ENCODE measurements at places on chromosomes 13 and 19. TPM values are rescaled to one million over a fixed set of nuclear protein-coding genes. Genes with fewer than 3 reads are reported as not detected.

DNA sequence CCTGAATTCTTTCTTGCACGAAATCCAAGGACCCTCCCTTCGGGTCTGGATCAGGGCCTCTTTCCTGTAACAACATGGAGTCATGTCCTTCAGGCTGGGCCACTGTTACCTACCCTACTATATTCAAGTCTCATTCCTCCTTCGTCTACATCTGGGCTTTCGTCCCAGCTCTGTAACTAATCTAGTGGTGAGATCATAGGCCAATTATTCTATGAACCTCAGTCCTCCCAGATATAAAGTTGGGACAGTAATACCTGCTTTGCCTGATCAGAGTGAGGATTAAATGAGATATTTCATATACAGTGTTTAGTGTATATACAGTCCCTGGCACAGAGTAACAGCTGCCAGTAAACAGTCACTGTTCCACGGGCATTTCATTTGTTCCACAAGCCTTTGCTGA is 48.3 kb upstream of the ATP12A start:
- no peak overlapping the region for H3K4me3 ChIP-seq
- no peak for DNase-seq
- H3K27ac ChIP-seq, result no peak overlapping the region
- peaks cover 17% of the 10 kb centered on the region for H3K4me1 ChIP-seq
- no peaks in the 10 kb centered on the region for H3K36me3 ChIP-seq

The CYP4F3 gene
- total RNA-seq, result not detected

DNA sequence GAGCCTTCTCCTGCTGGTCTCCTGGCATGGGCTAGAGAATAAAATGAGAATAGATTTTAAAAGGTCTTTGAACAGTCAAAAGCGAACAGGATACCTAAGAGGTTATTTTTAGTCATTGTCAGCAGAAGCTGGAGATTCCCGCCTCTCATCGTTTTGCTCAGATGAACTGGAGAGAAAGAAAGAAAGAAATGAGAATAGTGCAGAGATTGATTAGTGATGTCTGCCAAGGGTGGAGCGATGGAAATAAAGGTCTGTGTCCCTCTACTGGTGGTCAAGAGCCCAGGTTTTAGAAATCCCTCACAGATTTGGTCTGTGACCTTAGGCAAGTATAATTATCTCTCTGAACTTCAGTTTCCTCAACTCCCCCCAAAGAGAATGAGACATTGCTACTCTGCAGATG is 5.3 kb downstream of the NCAN start:
- no peak for DNase-seq
- H3K27ac ChIP-seq, result no peak overlapping the region
- no peaks in the 10 kb centered on the region for H3K4me1 ChIP-seq
- H3K4me3 ChIP-seq, result no peak overlapping the region
- H3K27me3 ChIP-seq, result peaks cover 54% of the 10 kb centered on the region

GRCh38 chr19:4267101-4267900 is 11.8 kb upstream of the SHD start:
- no peak overlapping the region for H3K4me3 ChIP-seq
- peak; percentile 43 for DNase-seq
- no peaks in the 10 kb centered on the region for H3K27me3 ChIP-seq
- H3K4me1 ChIP-seq, result peaks cover 34% of the 10 kb centered on the region
- H3K27ac ChIP-seq, result no peak overlapping the region

- peak overlapping the region; percentile 30 for H3K27ac ChIP-seq
- no peak for DNase-seq
- H3K4me3 ChIP-seq, result no peak overlapping the region
- H3K36me3 ChIP-seq, result peaks cover 12% of the 10 kb centered on the region
- peaks cover 10% of the 10 kb centered on the region for H3K4me1 ChIP-seq
- peaks cover 31% of the 10 kb centered on the region for H3K27me3 ChIP-seq
Measured at GRCh38 chr13:49213997-49214916, 5.9 kb upstream of the MLNR start.

- H3K27me3 ChIP-seq, result no peaks in the 10 kb centered on the region
- peaks cover 30% of the 10 kb centered on the region for H3K4me1 ChIP-seq
- H3K36me3 ChIP-seq, result peaks cover 9% of the 10 kb centered on the region
- peak overlapping the region; percentile 71 for H3K4me3 ChIP-seq
Measured at GRCh38 chr19:18594096-18594823, 5.7 kb downstream of the REX1BD start.

The ZNF471 gene
- total RNA-seq, result 10.8 TPM

- H3K36me3 ChIP-seq, result no peaks in the 10 kb centered on the region
- H3K27me3 ChIP-seq, result no peaks in the 10 kb centered on the region
- peak overlapping the region; percentile 97 for H3K27ac ChIP-seq
- peak overlapping the region; percentile 77 for H3K4me3 ChIP-seq
- H3K4me1 ChIP-seq, result peaks cover 84% of the 10 kb centered on the region
- DNase-seq, result peak; percentile 77
Measured at GRCh38 chr13:48156466-48156865, 61.6 kb upstream of the MED4 start.

The ZNF260 gene
- 19.1 TPM for total RNA-seq

DNA sequence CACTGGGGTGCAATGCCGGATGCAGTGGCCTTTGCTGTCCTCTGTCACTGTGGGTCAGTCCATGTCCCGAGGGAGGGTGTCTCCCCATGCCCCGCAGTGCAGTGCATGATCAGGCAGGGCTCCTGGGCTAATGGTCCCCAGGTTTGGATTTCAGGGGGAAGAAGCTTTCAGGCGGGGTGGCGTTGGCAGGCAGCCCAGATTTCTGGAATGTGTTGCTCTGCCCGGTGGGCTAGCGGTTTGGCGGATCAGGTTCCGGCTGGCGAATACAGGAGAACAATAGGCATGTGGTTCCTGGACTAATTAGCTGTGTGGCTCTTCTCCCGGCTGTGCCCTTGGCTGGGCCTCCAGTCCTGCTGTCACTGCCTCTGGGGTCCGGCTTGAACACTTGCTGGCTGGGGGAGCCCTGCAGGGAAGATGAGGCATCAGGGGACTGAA is 141.3 kb downstream of the FGF9 start:
- no peak overlapping the region for H3K4me3 ChIP-seq
- H3K36me3 ChIP-seq, result peaks cover 2% of the 10 kb centered on the region
- no peak overlapping the region for H3K27ac ChIP-seq
- H3K27me3 ChIP-seq, result peaks cover 8% of the 10 kb centered on the region
- no peak for DNase-seq

The STAP2 gene
- 2.3 TPM for total RNA-seq

GRCh38 chr19:49852631-49853126 is 1.7 kb downstream of the PTOV1 start:
- H3K27ac ChIP-seq, result peak overlapping the region; percentile 90
- peak overlapping the region; percentile 78 for H3K4me3 ChIP-seq
- H3K4me1 ChIP-seq, result peaks cover 20% of the 10 kb centered on the region
- no peaks in the 10 kb centered on the region for H3K27me3 ChIP-seq
- no peaks in the 10 kb centered on the region for H3K36me3 ChIP-seq
- no peak for DNase-seq

The OR7D2 gene
- total RNA-seq, result not detected

GRCh38 chr13:30158774-30159445 is 148.4 kb downstream of the KATNAL1 start:
- no peaks in the 10 kb centered on the region for H3K27me3 ChIP-seq
- H3K27ac ChIP-seq, result no peak overlapping the region
- DNase-seq, result no peak
- H3K4me3 ChIP-seq, result no peak overlapping the region

- DNase-seq, result no peak
- no peaks in the 10 kb centered on the region for H3K36me3 ChIP-seq
- no peaks in the 10 kb centered on the region for H3K27me3 ChIP-seq
Measured at GRCh38 chr19:12786952-12787351, 4.3 kb upstream of the JUNB start.

DNA sequence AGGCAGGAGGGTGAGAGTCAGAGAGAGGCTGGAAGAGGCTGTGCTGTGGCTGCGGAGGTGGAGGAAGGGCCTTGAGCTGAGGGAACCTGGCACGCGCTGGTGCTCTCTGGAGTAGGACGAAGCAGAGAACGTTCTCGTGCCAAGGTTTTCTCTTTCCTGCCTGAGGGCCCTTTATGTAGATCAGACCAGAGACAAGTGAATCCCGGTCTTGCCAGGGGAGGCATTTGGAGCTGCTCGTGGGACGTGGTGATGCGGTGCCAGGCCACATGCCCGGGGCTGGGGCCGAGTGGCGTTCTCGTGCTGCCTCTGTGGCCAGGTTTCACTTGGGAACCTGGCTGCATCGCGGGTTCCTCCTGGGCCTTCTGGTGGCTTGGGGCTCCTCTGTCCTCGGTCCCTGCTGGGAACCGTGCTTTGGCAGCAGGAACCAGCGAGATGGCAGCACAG is 54.2 kb downstream of the KDM4B start:
- H3K27ac ChIP-seq, result no peak overlapping the region
- no peak overlapping the region for H3K4me3 ChIP-seq
- H3K4me1 ChIP-seq, result peaks cover 12% of the 10 kb centered on the region
- DNase-seq, result no peak

- no peak overlapping the region for H3K27ac ChIP-seq
- H3K4me1 ChIP-seq, result no peaks in the 10 kb centered on the region
- no peaks in the 10 kb centered on the region for H3K36me3 ChIP-seq
- peaks cover 7% of the 10 kb centered on the region for H3K27me3 ChIP-seq
- H3K4me3 ChIP-seq, result no peak overlapping the region
Measured at GRCh38 chr13:58855283-58855682, 1223.7 kb downstream of the PCDH17 start.

GRCh38 chr13:43387880-43388279 is 364.5 kb downstream of the DNAJC15 start:
- no peaks in the 10 kb centered on the region for H3K27me3 ChIP-seq
- no peak overlapping the region for H3K4me3 ChIP-seq
- DNase-seq, result no peak
- H3K36me3 ChIP-seq, result no peaks in the 10 kb centered on the region

The SKA3 gene
- 0.26 TPM for total RNA-seq

- no peak for DNase-seq
- H3K4me1 ChIP-seq, result peaks cover 12% of the 10 kb centered on the region
- no peaks in the 10 kb centered on the region for H3K36me3 ChIP-seq
Measured at GRCh38 chr13:43363156-43363953, 340.0 kb downstream of the DNAJC15 start.

The ACP7 gene
- not detected for total RNA-seq

The BRSK1 gene
- 1.9 TPM for total RNA-seq

The MISP3 gene
- 0.44 TPM for total RNA-seq

The SACS gene
- total RNA-seq, result 31.0 TPM

GRCh38 chr13:97384371-97384770 is 49.6 kb upstream of the RAP2A start:
- H3K4me3 ChIP-seq, result no peak overlapping the region
- peaks cover 28% of the 10 kb centered on the region for H3K36me3 ChIP-seq
- H3K4me1 ChIP-seq, result peaks cover 34% of the 10 kb centered on the region
- H3K27ac ChIP-seq, result no peak overlapping the region

DNA sequence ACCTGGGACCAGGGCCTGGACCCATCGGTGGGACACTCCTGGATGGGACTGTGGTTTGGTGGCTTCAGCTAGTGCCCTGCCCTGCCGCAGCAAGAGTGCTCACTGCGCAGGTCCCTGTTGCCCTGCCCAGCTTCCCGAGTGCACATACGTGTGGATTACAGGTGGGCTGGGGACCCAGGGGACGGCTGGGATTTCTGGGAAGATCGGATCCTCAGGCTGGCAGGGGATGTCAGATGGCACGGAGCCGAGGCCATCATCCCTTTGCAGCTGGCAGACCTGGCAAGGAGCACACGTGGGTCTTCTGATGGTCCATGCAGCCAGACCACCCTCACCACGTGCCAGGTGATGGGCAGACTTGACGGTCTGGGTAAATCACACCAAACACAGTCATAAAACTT is 69.3 kb downstream of the CHST8 start:
- no peak for DNase-seq
- no peak overlapping the region for H3K4me3 ChIP-seq
- H3K27me3 ChIP-seq, result peaks cover 15% of the 10 kb centered on the region

The DACT3 gene
- total RNA-seq, result 0.13 TPM

DNA sequence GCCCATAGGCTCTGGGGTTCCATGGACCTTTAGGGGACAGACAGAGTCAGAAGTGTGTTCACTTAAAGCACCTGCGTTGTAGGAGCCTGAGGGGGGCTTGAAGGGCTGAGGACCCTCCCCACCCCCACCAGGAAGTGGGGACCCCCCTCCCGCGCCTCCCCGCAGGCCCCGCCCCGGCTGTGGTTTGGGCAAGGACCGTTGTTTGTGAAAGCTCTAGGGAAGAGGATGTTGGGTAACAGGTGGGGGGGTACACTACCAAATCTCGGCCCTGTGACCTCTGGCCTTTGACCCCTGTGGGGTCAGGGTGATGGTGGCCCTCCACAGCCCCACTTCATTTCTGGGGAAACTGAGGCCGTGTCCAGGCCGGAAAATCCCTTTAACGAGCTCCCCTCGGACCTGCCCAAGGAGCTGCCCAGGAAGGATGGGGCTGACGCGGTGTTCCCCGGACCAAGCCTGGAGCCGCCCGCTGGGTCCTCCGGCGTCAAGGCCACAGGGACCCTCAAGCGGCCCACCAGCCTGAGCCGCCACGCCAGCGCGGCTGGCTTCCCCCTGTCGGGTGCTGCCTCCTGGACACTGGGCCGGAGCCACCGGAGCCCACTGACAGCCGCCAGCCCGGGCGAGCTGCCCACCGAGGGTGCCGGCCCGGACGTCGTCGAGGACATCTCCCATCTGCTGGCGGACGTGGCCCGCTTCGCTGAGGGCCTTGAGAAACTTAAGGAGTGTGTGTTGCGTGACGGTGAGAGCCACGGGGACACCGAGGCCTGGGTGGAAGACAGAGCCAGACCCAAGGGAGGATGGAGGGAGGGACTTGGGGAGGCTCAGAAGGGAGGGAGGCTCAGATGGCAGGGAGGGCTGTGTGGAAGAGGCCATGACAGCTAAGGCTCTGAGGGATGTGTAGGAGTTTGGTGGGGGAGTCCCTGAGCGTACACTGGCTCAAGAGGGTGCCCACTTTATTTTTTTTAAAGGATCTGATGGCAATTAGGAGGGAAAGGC is 1.3 kb downstream of the ARHGAP45 start:
- no peaks in the 10 kb centered on the region for H3K27me3 ChIP-seq
- H3K4me1 ChIP-seq, result peaks cover 26% of the 10 kb centered on the region
- peak overlapping the region; percentile 90 for H3K27ac ChIP-seq
- H3K4me3 ChIP-seq, result peak overlapping the region; percentile 89

DNA sequence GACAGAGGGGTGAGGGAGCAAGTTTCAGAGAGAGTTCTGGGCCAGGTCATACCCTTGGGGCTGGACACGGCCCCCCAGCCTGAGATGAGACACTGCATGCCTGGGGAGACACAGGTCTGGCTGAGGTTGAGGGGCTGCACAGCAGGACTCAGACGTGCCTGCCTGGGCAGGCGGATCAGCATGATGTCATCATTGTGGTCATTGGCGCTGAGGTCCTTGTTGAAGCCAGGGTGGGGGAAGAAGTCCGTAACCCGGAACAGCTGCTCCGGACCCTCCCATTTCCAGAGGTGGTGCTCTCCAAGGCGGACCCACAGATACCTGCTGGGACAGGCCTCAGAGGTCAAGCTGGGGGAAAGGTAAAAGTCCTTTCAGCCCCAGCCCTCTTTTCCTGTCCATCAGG is 5.0 kb upstream of the KLK8 start:
- no peak overlapping the region for H3K27ac ChIP-seq
- no peaks in the 10 kb centered on the region for H3K36me3 ChIP-seq
- no peak overlapping the region for H3K4me3 ChIP-seq
- H3K27me3 ChIP-seq, result peaks cover 60% of the 10 kb centered on the region

The NFIC gene
- total RNA-seq, result 30.2 TPM

Data from naive thymus-derived CD8-positive, alpha-beta T cell (primary cell).